ENCODE measurements at places on chromosomes 13 and 19.
A peak's percentile ranks its signal among the peaks of the same experiment; 100 is the strongest.

GRCh38 chr19:17183858-17184321, 31.3 kb upstream of the USE1 start:
- DNase-seq, result peak; percentile 80

- no peak for DNase-seq
These were observed 233.6 kb downstream of the KLF12 start for GRCh38 chr13:73900591-73900990.

DNA sequence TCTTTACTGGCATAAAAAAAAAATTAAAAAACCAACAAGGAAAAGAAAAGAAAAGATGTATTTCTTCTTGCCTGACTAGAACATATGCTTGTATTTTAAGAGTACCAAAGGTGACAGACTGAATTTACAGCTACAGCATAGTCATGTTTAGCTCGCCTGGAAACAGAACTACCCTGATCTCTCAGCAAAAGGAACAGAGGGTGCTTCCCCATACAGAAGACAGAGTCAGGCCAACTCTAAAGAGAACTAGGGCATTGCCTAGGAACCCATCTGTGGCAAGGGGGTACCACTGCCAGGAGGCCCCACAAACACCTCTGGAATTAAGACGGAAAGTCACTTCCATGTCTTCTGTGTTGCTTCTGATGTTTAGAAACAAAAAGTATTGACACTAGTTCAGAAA, 252.1 kb upstream of the STARD13 start:
- DNase-seq, result no peak

GRCh38 chr13:63190742-63191141, 1775.1 kb upstream of the PCDH20 start:
- DNase-seq, result no peak

DNA sequence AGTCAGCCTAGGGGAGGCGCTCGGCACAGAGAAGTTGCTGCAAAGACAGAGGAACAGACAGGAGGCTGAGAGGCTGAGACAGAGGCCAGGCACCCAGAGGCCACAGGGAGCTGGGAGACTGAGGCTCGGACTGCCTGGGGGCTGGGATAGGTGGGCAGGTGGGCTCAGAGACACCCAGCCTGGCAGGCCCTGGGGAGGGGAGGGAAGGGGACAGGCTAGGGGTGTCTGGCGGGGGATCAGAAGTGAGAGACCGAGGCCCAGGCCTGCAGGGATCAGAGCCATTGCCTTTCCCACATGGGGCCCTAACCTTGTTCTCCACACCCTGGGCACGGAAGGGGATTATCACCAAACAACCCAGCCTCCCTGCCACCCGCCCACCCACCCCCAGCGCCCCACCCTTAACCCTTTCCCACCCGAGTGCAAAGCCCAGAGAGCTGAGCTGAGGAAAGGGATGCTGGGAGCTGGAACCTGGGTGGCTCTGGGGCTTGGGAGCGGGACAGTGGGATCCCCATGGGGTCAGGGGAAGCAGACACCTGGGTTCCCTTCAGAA, 1.3 kb downstream of the NTN5 start:
- DNase-seq, result no peak

DNA sequence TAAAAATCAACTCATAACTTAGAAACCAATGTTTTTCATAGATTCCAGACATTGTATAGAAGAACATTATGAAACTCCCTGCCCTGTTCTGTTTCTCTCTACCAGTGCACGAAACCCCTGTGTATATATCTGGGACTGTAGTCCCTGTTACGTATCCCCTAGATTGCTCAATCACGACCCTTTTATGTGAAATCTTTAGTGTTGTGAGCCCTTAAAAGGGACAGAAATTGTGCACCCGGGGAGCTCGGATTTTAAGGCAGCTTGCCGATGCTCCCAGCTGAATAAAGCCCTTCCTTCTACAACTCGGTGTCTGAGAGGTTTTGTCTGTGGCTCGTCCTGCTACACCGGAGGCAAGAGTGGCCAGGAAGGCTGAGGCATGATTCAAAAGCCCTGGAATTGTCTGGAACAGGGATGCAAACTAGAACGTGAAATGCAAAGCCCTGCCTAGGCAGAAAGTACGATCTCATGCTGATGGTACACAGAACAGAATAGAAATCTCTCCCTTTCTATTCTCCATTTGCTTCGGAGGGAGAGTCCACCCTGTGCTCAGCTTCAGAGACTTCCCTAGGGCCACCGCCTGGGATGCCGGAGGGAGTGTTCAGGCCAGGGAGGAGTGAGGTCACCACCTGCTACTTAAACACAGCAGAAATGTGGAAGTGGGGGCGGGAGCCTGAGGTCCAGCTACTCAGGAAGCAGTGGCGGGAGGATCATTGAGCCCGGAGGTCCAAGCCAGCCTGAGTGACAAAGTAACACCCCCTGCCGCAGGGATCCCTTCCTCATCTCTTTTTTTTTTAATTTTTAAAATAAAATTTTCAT, 758 bp upstream of the ZNF888 start:
- no peak for DNase-seq

DNA sequence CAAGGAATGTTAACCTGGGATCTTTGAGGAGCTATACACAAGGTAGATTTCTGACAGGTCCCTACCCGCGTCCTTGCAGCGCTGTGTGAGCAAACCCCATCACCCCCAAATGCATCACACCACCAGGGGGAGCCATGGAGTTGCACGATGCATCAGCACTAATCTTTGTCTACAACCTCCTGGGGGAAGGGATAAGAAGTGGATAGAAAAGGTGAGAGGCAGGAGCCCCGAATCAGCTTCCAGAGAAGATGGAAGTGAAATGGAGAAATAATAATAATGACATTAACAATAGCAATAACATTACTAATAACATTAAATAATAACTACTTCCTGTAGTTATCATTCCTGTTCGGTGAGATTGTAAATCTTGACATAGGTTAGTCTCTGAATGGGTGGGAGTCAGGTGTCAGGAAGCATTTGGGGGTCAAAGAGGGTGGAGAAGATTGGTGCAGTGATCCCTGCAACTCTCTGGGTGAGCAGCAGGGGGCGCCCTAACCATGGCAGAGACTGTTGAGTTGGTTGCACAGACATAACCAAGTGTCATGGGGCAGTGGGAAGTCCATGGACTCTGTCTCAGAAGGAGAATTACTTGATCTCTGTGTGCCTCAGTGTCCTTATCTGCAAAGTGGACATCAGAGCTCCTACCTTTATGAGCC, 16.5 kb downstream of the SIGLEC7 start:
- DNase-seq, result peak; percentile 93

DNA sequence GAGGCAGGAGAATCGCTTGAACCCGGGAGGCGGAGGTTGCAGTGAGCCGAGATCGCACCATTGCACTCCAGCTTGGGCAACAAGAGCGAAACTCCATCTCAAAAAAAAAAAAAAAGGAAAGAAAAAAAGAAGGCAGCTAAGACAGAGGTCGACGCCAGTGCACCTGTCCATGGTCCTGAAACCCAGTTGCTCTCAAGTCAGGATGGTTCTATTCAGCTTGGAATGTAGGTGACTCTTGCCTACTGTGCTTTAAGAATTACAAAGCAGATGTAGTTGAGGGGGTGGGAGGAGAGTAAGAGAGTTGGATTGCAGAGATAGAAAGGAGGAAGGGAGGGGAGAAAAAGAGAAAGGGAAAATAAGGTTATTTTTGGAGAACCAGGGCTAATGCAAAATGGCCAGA, 18.7 kb downstream of the CACNG7 start:
- DNase-seq, result no peak

- no peak for DNase-seq
These were observed 3.2 kb upstream of the MAP2K7 start for GRCh38 chr19:7900401-7900870.

All from activated CD8-positive, alpha-beta memory T cell treated with anti-CD3 and anti-CD28 coated beads for 24 hours (primary cell).